ENCODE measurements at places on chromosomes 11 and 22. TPM values are rescaled to one million over a fixed set of nuclear protein-coding genes. Genes with fewer than 3 reads are reported as not detected.

- no peak overlapping the region for H3K4me3 ChIP-seq
- no peak for DNase-seq
- H3K27ac ChIP-seq: no peak overlapping the region
- no peaks in the 10 kb centered on the region for H3K36me3 ChIP-seq
- H3K27me3 ChIP-seq: no peaks in the 10 kb centered on the region
These were observed 86.3 kb downstream of the CCDC83 start for GRCh38 chr11:85941380-85941973.

- no peaks in the 10 kb centered on the region for H3K36me3 ChIP-seq
- H3K4me1 ChIP-seq: no peaks in the 10 kb centered on the region
- H3K27ac ChIP-seq: no peak overlapping the region
- DNase-seq: no peak
These were observed 191.4 kb downstream of the DBX1 start for GRCh38 chr11:19968860-19969259.

DNA sequence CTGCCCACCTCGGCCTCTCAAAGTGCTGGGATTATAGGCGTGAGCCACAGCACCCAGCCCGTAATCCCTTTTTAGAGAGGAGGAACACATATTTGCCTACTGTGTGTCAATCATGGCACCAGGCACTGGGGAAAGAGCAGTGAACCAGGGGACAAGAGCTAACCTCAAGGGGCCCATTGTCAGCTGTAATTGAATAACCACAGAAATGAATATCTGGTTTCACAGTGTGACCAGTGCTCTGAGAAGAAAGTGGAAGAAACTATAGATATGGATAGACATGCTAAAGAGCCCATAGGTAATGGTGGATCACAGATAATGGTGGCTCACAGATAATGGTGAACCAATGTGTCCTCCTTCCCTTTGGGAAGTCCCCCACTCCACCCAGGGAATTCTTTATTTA, 8.6 kb upstream of the KCTD14 start:
- H3K27ac ChIP-seq: no peak overlapping the region
- no peaks in the 10 kb centered on the region for H3K27me3 ChIP-seq
- no peak for DNase-seq
- H3K4me3 ChIP-seq: no peak overlapping the region
- no peaks in the 10 kb centered on the region for H3K4me1 ChIP-seq

- H3K4me1 ChIP-seq: peaks cover 30% of the 10 kb centered on the region
- peak overlapping the region; percentile 81 for H3K27ac ChIP-seq
- DNase-seq: peak; percentile 33
- no peaks in the 10 kb centered on the region for H3K27me3 ChIP-seq
- H3K4me3 ChIP-seq: peak overlapping the region; percentile 93
- peaks cover 18% of the 10 kb centered on the region for H3K36me3 ChIP-seq
These were observed 571 bp downstream of the C11orf24 start for GRCh38 chr11:68271023-68271780.

GRCh38 chr11:112380464-112380863, 119.8 kb upstream of the PLET1 start:
- H3K27me3 ChIP-seq: no peaks in the 10 kb centered on the region
- DNase-seq: no peak
- no peak overlapping the region for H3K4me3 ChIP-seq
- no peak overlapping the region for H3K27ac ChIP-seq
- no peaks in the 10 kb centered on the region for H3K36me3 ChIP-seq

DNA sequence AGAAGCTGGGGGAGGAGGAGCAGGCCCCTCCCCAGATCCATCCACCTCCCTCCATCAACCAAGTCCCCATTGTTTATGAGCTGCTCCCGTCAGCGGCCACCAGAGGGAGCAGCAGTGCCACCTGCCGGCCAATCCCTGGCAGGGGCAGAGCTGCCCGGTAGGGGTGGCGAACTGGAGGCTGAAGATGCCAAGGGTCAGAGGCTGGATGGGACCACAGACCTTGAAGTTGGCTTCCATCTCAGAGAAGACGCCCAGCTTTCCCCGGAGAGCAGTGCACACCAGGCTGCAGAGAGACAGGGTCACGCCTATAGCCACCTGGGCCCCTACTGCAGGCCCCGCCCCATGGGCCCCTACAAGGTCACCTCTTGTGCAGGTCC, 3.6 kb downstream of the FIBP start:
- no peaks in the 10 kb centered on the region for H3K27me3 ChIP-seq
- H3K4me3 ChIP-seq: no peak overlapping the region
- H3K36me3 ChIP-seq: peaks cover 35% of the 10 kb centered on the region
- peaks cover 54% of the 10 kb centered on the region for H3K4me1 ChIP-seq
- H3K27ac ChIP-seq: no peak overlapping the region

- H3K4me1 ChIP-seq: no peaks in the 10 kb centered on the region
- no peak overlapping the region for H3K27ac ChIP-seq
- no peak for DNase-seq
- H3K4me3 ChIP-seq: no peak overlapping the region
- no peaks in the 10 kb centered on the region for H3K27me3 ChIP-seq
- H3K36me3 ChIP-seq: no peaks in the 10 kb centered on the region
These were observed 560.4 kb downstream of the TBC1D22A start for GRCh38 chr22:47322854-47323253.

- no peak overlapping the region for H3K27ac ChIP-seq
- H3K4me1 ChIP-seq: no peaks in the 10 kb centered on the region
- no peaks in the 10 kb centered on the region for H3K36me3 ChIP-seq
- no peaks in the 10 kb centered on the region for H3K27me3 ChIP-seq
- no peak for DNase-seq
These were observed 1104.8 kb downstream of the DLG2 start for GRCh38 chr11:84522331-84522730.

The CALCA gene
- not detected for total RNA-seq
